Neural progenitor cell (in vitro differentiated cells): ENCODE measurements at places on chromosomes 7 and 10.
A peak's percentile ranks its signal among the peaks of the same experiment; 100 is the strongest.

DNA sequence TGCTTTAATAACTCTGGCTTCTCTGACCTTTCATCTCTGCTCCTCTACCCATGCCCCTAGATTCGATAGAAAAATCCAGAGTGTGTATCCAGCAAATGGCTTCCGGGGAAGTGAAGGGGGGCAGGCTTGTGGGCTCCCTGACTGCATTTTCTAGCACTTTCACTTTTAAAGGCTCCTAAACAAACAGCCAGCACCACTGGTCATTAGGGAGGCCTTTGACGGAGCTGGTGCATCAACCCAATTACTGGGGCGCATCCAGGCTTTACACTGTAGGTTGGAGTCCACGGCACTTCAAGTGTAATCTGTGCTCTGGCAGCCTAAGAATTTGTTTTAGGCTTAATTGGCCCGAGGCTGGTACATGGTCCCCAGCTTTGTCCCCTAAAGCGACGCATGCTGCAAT lies 291.9 kb downstream of the GFRA1 start:
- DNase-seq, result peak; percentile 23

GRCh38 chr7:131827421-131827820 lies 271.0 kb upstream of the PODXL start:
- no peak for DNase-seq

GRCh38 chr10:33381451-33382215 lies 47.2 kb upstream of the NRP1 start:
- peak; percentile 18 for DNase-seq

DNA sequence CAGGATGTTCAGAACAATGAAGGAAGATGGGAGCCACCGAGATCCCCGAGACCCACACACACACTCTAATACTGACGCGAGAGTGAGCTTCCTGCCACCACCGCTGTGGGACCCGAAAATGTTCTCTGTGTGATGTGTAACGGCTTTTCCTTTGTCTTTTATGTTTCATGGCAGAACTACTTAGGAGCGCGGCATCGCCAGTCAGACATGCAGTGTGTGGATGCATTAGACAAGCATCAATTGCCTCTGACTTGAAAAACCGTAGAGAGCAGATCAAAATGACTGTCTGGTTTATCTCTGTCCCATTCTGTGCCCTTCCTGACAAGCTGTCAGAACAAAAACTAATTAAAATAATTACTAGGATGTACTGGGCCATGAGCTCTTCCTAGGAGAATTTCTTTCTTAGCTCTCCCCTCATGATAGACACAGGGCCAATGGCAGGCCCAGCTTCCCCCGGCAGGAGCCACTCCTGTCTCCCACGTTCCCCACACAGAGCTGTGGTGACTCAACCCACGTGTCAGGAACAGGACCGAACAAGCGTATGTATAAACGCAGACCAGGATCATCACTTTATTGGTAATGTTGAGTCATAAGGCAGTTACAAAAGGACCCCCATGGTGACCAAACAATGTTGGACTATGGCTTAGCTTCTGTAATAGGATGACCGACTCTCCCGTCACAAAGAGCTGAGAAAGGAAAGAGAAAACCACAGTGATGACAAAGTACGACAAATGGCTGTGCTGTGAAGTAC lies 705.0 kb downstream of the PARD3 start:
- peak; percentile 20 for DNase-seq

DNA sequence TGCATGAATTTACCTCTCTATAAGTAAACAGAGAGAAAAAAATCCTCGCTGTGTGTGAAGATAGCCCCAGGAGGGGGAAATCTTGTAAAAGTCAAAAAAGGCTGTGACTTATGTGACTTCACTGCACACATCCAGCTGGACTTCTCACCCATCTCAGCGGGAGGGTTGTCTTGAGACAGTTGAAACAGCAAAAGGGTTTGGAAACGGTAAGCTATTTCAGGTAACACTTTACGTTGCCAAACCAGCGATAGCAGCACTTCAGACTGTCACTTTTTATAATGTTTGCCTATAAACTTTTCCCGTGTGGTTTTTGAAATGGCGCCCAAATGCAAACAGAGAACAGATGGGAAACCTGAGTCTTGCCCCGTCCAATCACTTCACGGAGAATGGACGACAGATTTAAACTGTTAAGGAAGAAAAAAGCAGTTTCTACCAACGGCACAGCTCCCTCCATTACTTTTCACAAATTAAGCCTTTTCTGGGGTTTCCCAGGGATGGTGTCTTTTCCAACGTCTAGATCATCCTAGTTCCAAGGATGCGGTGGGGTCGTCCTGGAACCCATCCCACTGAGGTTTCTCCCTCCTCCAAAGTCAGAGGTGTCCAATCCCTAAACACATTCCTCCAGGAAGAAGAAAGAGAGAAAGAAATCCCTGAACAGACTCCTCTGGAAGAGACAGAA lies 25.2 kb downstream of the FGFR2 start:
- DNase-seq, result no peak

DNA sequence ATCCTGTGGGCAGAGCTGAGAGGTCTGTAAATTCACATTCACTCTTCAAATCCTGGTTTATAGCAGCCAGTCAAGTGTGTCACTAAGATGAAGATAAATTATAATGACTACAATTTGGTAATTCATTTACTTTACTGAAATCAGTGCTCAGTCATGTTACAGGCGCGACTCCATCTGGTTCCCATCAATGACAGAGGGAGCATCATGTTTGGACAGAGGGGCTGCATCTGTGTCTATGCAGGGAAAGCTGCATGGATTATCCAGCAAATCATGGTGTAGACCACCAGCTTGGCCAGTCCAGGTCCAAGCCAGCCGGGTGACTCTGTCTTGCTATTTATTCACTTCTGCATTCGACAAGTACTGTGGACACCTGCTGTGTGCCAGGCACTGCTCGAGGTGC lies 214.1 kb upstream of the ZNF32 start:
- no peak for DNase-seq

DNA sequence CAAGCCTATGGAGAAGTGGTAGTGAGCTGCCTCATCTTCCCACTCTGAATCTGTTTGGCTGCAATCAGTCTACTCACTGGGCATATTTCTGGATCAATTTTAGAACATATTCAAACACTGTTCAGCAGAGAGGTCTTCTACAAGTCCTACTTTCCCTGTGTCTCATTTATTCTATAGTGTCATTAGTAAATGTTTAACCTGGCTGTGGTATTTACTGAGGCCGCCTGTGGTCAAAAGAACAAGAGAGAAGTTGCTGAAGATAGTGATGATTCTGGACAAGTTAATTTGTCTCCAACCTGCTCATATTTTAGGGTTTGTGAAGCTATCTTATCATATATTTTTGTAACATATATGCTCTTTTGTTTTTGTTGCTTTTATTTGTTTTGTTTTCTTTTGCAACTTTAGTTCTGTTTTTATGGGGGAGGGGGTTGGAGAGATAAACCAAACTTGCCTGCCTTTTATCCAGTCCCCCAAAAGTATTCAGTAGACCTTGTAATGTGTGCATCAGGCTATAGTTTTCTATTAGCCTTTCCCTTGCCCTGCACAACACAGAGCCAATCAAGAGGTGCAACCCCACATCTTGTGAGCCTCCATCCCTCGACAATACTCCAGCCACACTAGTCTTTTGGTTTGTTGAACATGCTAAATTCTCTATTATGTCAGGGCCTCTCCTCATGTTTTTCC lies 362.8 kb upstream of the MBL2 start:
- DNase-seq, result no peak

- DNase-seq, result no peak
These were observed 11.8 kb downstream of the GPR146 start for GRCh38 chr7:1055956-1056784.

GRCh38 chr7:39757604-39758003 lies 134.2 kb downstream of the RALA start:
- no peak for DNase-seq

DNA sequence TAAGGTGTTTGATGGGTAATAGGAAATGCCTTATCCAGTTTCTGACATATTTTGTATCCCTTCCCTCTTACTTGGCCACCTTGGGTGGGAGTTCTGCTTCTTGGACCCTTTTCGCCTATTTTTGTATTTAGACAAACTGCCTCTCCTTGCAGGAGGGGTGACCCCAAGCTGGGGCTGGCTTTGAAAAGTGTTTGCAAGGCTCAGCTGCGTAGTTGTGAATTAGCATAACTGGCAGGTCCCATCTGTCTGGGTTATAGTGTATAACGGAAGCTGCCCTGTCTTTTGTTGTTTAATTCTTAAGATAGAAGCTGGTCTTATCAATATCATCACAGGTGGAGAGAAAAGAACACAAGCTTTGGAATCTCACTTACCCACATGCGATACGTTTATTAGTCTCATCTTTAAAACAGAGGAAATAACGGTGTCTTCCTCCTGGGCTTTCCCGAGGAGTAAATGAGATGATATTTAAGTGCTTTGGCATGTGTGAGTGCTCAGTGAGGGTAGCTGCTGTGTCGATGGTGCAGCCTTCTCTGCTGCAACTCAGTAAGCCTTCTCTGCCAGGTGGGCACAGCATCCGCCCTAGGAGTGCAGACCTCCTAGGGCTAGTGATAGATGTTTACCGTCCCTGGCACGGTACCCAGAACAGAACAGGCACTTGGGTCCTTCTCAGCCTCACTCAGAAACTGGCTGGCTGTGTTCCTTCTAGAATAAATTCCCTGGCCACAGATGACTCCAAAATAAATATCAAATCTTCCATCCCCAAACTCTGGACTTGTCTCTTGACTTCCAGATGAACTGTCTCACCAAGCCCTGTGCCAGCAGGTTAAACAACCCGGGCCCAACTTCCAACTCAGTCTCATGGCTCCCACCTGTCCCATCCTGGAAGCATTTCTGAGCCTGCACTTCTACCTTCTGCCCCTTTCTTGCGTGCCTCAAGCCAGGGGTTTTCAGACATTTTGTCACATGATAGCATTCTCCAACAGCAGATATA lies 227.3 kb downstream of the GFRA1 start:
- no peak for DNase-seq

GRCh38 chr10:113683300-113683699 lies 3.6 kb downstream of the CASP7 start:
- no peak for DNase-seq

DNA sequence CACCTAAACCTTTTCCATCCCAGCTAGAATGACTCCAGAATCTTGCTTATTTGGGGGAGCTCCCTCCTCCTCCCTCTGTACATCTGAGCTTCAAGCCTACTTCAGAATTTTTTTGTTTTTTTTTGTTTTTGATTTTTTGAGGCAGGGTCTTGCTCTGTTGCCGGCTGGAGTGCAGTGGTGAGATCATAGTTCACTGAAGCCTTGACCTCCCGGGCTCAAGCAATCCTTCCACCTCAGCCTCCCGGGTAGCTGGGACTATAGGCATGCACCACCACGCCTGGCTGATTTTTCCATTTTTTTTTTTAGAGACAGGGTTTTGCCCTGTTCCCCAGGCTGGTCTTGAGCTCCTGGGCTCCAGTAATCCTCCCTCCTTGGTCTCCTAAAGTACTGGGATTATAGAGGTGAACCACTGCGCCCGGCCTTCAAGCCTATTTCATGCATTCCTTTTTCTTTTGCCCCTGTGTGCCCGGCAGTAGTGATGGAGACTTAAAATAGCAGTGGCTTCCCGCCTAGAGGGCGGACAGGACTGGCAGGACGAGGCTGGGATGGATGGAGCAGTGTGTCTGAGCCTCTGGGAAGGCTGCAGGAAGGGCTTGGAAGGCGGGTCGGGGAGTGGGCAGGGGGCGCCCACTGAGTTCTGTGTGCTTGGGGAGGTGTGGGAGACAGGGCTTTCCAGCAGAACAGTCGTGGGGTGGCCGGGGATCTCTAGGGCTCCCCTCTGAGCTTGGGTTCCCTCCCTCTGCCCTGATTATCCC lies 8.8 kb downstream of the CUX1 start:
- no peak for DNase-seq

GRCh38 chr10:106252541-106252940 lies 912.0 kb downstream of the SORCS1 start:
- DNase-seq, result no peak

GRCh38 chr10:132641401-132641800 lies 103.8 kb downstream of the INPP5A start:
- DNase-seq, result no peak

DNA sequence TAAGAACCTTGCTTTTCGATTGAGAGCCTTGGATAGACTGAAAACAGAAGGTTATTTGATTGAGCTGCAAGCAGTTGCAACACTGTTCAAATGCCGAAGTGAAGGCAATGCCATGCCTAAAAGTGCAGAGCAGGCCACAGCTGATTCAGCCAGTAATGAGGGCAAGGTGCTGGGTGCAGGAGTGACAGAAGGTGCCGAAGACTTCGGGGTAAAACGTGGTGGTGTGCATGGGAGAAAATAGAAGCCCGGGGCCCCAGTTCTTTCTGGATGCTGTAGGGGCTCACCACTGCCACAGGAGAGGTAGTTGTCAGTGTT lies 43.6 kb upstream of the GATAD1 start:
- DNase-seq, result no peak

DNA sequence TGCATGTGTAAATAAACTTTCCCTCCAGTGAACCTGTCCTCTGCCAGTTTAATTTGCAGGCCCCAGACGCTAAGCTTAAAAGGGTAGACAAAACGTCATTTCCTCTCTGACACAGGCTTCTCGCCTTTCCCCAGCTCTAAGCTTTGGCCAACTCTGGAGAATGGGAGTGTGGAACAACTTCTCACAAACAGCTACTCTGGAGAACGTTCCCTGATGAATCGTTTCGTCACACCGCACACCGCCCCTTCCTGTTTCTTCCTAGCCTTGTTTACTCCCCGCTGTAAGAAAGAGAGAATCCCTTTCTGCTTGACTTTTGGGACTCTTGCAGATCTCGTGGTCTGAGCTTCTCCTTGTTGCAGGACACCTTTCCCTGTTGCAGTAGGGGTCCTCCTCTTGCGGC lies 564.2 kb downstream of the TCERG1L start:
- DNase-seq, result no peak

DNA sequence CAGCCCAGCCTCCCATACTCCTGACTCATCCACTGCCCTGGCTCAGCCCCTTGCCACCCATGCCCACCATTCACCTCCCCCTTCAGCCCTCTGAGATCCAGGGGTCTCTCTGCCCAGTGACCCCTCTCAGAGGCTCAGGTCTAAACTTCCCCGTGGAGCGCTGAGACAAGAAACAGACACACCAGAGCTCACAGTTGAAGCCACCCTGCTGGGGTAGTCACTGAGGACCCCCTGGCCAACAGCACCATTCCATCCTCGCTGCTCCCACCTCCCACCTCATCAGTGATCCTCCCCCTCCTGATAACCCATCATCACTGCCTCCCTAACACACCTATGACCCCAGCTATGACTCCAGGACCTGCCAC lies 100.7 kb downstream of the GRID1 start:
- no peak for DNase-seq

- no peak for DNase-seq
These were observed 1092.8 kb downstream of the KCNMA1 start for GRCh38 chr10:76544789-76545188.

DNA sequence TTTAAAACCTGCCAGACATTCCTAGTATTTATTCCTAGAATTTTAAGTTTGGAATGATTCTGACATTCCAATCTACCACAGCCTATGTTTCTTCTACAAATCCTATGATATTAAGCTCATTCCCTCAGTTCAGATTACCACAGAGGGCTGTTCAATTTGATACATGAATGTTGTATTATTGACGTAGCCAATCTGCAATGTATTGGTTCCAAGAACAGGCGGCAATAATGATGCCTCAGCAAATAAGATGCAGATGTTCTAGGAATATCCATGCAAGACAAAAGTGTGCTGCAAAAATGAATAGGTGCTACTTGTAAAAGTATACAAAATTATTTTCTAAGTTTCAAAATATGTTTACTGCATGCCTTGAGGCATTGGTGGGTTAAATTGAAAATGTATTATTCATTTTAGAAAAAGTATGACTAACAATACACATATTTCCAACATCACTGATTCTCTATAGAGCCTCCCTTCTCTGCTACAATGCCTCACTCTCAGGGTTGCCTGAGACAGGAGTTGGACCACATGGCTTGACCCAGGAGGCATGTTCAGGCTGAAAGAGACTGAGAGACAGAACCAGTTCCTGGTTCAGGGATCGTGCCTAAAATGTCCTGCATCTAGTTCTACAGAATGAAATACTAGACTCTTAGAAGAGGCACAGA lies 94.1 kb upstream of the CREB5 start:
- DNase-seq, result no peak
